ENCODE measurements at places on chromosomes 4 and X. TPM values are rescaled to one million over a fixed set of nuclear protein-coding genes. Genes with fewer than 3 reads are reported as not detected.

DNA sequence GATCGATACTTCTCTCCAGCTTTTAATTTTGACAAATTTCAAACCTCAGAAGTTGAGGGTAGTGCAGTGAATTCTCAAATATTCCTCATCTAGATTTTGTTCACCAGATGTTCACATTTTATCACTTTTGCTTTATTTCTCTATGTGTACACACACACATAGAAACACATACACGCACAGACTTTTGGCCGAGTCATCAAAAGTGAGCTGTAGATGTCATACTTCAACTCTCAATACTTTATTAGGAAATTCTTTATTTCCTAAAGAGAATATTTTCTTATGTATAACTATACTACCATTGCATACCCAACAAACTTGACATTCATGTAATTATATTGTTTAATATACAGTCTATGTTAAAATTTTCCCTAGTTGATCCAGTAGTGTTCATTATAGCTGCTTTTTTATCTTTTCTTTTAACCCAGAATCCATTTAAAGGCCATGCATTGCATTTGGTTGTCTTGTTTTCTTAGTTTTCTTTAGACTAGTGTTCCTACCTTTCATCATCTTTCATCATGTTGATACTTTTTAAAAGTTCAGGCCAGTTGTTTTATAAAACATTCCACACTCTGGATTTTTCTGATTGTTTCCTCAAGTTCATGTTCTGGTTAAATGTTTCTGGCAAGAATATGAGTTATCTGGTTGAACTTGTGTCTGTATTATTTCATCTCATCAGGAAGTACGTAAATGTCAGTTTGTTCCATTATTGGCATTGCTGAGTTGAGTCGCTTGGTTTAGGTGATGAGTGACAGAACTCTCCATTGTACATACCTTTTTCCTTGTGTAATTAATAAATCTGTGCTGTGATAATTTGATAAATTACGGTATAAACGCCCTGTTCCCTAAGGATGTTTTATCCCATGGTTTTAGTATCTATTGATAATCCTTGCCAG is 94.1 kb upstream of the TLR2 start:
- no peak for DNase-seq

P2RY4 gene
- not detected for total RNA-seq

SLIT2 gene
- 0.44 TPM for total RNA-seq

DNA sequence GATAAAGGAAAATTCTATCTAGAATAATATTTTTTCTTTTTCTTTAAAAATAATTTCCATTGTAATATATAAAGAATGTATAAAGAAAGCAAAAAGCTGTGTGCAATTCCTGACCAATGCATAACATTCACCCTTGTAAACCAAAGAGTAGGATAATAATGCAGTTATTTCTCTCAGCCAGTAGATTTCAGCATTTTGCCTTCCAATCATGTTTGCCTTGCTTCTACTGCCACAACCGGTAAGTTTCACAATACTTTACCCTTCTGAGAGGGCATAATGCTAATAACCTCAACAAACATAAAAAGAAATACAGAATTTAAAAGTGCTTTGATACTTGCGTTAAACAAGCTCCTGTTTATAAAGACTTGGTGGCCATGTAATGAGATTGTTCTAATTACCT is 59.9 kb downstream of the CHIC2 start:
- DNase-seq: no peak

DNA sequence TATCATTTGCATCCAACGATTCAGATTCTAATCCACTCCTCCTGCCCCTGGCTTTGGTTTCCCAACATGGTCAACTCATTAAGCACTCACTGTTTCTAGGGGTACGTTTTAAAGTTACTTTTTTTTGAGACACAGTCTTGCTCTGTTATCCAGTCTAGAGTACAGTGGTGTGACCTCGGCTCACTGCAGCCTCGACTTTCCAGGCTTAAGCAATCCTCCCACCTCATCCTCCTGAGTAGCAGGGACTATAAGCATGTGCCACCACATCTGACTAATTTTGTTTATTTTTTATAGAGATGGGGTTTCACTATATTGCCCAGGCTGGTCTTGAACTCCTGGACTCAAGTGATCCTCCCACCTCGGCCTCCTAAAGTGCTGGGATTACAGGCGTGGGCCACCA is 48.9 kb downstream of the TMEM156 start:
- no peak for DNase-seq

IL2 gene
- total RNA-seq: not detected

DNA sequence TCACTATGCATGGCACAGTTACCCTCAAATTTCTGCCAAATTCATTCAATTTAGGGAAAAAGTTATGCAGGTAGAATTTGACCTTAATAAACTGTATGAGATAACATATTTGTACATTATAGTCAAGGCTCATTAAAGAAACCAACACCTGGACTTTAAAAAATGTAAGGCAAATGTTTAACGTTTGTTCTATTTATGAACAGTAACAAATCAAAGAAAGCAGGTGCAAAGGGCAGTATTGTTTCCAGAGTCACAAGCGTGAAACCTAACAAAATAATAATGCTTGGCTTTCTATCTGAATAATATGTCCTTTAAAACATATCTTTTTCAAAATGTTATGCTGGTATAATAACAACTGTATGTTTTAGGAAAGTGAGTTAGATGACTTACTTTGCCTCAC is 41.2 kb downstream of the LIN54 start:
- DNase-seq: no peak

- DNase-seq: no peak
Observed at GRCh38 chrX:137032341-137032694, 1.5 kb downstream of the GPR101 start.

- DNase-seq: no peak
Observed at GRCh38 chr4:132333724-132334047, 815.4 kb upstream of the PCDH10 start.

DNA sequence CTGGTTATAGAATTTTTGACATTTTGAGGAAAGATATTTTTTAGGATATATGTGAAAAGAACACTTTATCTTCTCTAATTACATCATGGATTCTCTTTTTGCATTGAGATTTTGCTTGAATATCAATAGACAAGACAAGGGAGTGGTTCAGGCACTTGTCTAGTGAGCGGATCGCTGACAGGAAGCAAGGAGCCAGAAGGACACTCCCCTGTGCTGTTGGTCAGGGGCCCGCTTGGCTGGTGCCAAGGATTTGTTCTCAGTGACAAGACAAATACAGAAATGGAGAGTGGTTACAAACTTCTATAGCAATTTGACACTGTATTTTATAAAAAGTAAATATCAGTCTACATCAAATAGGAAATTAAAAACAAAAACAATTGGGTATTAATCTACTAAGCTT is 60.0 kb downstream of the SLC9B1 start:
- no peak for DNase-seq

FABP2 gene
- total RNA-seq: not detected

- no peak for DNase-seq
Observed at GRCh38 chrX:40805404-40805803, 70.1 kb upstream of the MED14 start.

PTTG2 gene
- total RNA-seq: not detected

DNA sequence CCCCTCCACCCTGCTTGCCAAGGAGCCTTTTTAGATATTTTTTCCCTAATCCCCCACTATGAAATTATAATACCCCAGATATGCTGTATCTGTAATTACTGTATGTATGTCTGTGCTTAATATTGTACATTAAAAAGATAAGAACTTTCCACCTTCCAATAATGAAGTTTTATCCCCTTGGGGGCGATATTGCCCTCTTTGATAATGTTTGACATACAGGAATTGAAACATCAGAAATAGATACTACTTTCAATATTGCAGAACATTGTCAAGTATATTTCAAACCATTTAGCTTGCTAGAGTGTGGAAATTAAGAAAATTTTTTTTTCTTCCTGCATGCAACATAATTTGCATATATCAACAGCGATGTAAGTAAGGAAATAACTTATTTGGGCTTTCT is 58.9 kb downstream of the NAF1 start:
- DNase-seq: peak; percentile 42

- no peak for DNase-seq
Observed at GRCh38 chr4:132955146-132955545, 193.9 kb upstream of the PCDH10 start.

- no peak for DNase-seq
Observed at GRCh38 chr4:48195853-48196252, 61.8 kb upstream of the TXK start.

- peak; percentile 39 for DNase-seq
Observed at GRCh38 chrX:40644176-40644575, 3.2 kb downstream of the CXorf38 start.

DNA sequence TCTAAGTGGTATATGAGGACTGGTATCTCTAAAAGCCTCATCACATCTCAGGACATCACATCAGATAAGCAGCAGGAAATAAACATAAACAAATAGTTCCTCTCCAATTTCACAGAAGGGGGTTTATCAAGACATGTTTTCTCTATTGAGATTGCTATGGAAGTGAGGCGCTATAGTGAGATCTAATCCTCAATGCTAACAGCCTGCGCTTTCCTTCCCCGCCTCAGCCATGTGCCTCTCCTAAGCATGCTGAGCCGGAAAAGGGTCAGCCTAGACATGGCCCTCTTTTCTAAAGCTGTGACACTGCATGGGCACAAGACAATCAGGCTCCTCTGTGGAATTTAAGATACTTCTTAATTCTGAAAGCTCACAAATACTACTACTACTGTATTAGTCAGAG is 286.1 kb downstream of the INPP4B start:
- no peak for DNase-seq

- DNase-seq: no peak
Observed at GRCh38 chr4:158805635-158806471, 37.0 kb downstream of the FNIP2 start.

ARHGAP6 gene
- total RNA-seq: 0.22 TPM

GRCh38 chr4:128686810-128687209 is 122.7 kb upstream of the JADE1 start:
- no peak for DNase-seq

DNA sequence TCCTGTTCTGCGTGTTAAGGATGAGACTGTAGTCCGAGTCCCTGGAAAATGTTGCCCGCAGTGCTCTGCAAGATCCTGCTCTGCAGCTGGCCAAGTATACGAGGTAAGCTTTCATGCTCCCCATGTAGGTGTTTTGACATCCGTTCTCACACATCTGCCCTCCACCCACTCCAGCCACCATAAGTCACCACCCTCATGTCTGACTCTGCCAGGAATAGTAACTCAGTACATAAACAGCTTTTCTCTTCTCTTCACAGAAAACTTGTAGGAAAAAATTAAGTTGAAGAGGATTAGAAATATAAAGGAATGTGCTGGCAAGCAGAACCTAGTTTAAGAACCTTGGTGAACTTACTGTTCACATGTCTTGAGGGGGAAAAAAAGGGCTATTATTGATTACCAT is 207.9 kb downstream of the FRAS1 start:
- DNase-seq: no peak

GRCh38 chr4:150033901-150034300 is 44.3 kb upstream of the DCLK2 start:
- DNase-seq: peak; percentile 57

HEPH gene
- total RNA-seq: 2.4 TPM

ARFIP1 gene
- 21.6 TPM for total RNA-seq

DNA sequence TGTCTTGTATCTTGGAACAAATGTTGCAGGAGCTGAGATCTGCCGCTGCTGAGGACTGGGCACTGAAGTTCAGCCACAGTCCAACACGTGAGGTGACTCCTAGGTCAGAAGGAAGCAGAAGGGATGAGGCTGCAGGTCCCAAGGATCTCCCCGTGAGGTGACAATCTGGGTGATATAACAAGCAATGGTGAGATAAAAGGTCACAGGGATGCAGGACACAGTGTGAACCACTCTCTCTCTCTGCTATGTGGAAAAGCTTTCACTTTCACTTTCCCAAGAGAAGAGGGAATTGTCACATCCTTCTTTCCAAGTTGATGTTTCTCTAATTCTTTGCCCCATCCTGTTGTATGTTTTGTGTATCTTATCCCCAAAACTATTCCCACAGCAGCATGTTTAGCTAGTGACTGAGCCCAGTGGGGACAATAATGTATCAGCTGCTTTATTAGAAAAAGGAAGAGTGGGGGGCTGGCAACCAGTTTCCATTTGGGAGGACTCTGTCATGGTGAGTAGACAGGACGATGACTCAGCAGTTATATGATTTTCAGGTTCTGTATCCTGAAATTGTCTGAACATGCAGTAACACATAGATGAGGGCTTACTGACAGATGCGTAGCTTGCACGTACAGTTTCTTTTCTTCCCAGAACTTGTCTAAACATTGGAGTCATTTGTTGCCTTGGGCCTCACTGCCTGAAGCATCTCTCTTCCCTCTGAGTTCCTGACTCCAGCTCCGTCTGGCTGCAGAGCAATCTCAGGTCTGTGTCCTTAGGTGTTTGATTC is 1415.8 kb upstream of the TENM3 start:
- DNase-seq: peak; percentile 42

DNA sequence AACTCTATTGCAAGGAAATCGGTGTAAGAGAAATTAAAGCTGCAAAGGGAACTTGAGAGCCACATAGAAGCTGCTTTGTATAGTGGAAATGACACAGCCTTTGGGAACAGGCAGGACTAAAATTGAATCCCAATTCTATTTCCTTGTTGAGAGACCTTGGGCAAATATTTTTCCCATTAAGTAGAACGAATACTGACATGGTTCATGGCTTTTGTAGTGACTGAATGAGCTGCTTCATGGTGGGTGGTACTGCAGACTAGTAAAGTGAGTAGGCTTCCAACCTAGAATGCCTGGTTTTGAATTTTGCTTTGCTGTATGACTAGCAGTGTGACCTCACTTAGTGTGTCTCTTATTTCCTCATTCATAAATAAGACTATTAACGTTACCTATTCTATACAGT is 182.2 kb upstream of the KCNIP4 start:
- no peak for DNase-seq

USP38 gene
- 22.4 TPM for total RNA-seq

- DNase-seq: peak; percentile 73
Observed at GRCh38 chr4:64784125-64784524, 374.9 kb upstream of the TECRL start.

DNA sequence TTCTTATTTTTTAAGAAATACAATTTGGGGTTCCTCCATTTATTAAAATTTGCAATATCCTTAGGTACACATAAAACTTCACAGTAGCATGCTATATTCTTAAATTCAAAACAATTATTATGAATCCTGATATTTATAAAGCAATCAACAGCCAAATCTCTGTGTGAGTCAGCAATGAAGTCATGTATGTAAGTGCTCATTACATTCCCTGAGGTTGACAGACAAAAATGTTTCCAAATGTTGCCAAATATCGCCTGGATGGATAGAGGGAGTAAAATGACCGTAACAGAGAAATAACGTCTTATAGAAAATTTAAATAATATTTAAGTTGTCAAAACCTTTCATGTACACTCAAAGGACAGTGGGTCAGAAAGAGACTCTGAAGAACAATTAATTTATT is 220.0 kb downstream of the PCDH18 start:
- DNase-seq: no peak

Measured in lung microvascular endothelial cell (primary cell).